ENCODE measurements at places on chromosomes 16 and 17. TPM values are rescaled to one million over a fixed set of nuclear protein-coding genes. Genes with fewer than 3 reads are reported as not detected.

DNA sequence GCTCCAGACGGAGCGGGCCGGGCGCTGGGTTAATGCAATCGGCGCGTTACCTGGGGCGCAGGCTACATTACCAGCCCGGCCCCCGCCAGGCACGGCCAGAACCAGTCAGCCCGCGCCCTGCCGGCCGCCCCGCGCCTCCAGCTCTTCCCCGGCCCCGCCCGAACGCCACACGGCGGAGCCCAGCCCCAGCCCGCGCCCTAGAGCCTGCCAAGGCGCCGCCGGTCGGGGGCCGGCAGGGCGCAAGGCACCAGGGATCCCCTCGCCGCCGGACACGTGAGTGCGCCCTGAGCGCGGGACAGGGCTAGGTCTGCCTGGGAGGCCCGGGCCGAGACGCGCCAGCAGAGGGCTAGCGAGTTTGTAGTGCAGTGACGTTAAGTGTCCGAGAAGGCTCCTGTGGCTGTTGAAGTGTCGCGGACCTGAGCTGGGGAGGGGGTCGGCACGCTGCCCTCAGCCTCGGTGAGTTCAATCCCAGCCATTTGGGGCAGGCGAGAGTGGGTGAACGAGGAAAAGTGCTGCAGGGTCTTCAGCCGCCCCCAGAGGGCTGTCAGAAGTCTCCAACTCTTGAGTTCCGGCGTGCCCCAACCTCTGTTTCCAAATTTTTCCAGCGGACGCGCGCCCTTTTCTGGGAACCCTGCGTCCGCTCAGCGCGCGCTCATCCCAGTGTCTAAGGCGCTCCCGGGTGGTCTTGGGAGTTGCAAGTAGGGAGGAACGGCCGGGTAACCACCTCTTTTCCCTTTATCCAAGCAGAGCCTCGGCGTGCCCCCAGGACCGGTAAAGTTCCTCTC, at the start of gene SLC6A2:
SLC6A2 (plus strand) TSS at position 92 of the 785 bp plus-strand sequence. CDS start 707 bp downstream, outside the sequence.
- no peak for DNase-seq

GRCh38 chr16:716200-716568, 1.3 kb downstream of the METRN start:
- no peak for DNase-seq

DNA sequence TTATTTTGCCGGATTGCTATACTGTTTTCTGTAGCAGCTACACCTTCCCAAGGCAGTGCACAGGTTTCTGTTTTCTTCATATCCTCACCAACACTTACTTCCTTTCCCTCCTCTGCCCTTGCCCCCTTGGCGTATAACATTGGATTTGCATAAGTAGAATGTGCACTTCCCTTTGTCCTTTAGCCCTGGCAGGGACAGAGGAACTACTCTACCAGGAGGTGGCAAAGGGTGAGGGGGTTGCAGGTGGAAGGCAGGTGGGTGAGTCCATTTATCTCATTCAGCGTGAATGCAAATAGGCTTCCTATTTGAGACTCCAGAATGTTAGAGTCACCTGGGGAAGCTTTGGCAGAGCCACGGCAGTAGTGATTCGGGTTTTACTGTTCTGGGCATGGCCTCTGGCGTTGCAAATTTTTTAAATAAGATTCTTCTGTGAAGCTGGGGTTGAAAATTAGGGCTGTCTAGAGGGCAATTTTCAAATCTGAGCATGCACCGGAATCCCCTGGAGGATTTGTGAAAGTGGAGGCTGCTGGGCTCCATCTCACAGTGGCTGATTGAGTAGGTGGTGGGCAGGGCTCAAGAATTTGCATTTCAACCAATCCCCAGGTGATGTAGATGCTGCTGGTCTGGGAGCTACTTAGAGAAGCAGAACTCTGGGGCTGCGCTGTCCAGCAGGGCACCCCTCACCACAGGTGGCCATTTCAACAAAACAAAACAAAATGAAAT, 84.7 kb downstream of the PLCG2 start:
- no peak for DNase-seq

DNA sequence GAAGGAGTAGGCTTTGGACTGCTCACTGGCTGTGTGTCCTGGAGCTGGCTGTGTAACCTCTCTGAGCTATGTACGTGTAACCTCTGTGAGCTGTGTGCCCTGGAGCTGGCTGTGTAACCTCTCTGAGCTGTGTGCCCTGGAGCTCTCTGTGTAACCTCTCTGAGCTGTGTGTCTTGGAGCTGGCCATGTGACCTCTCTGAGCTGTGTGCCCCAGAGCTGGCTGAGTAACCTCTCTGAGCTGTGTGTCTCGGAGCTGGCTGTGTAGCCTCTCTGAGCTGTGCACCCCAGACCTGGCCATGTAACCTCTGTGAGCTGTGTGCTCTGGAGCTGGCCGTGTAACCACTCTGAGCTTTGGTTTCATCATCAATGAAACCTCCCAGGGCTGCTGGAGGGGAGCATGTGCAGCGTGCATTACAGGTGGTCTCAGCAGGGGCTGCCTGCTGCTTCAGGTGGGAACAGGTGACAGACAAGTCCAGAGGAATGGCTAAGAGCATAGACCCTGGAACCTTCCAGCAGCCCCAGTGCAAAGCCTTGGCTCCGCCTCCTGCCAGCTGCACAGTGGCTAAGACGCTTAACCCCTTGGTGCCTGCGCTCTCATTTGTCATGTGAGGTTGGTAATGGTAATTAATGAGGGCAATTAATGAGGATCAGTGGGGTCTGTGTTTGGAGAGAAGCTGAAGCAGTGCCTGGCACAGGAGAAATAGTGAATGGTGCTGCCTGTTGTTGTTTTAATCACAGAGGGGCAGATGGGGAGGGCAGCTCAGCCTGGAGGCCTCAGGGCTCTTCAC, 86.7 kb downstream of the KATNIP start:
- DNase-seq: no peak

- no peak for DNase-seq
Observed at GRCh38 chr16:87562201-87562600, 40.1 kb upstream of the JPH3 start.

GRCh38 chr16:83581994-83582747, 225.6 kb upstream of the HSBP1 start:
- no peak for DNase-seq

- DNase-seq: no peak
Observed at GRCh38 chr17:38701504-38702165, 3.4 kb upstream of the MLLT6 start.

DNA sequence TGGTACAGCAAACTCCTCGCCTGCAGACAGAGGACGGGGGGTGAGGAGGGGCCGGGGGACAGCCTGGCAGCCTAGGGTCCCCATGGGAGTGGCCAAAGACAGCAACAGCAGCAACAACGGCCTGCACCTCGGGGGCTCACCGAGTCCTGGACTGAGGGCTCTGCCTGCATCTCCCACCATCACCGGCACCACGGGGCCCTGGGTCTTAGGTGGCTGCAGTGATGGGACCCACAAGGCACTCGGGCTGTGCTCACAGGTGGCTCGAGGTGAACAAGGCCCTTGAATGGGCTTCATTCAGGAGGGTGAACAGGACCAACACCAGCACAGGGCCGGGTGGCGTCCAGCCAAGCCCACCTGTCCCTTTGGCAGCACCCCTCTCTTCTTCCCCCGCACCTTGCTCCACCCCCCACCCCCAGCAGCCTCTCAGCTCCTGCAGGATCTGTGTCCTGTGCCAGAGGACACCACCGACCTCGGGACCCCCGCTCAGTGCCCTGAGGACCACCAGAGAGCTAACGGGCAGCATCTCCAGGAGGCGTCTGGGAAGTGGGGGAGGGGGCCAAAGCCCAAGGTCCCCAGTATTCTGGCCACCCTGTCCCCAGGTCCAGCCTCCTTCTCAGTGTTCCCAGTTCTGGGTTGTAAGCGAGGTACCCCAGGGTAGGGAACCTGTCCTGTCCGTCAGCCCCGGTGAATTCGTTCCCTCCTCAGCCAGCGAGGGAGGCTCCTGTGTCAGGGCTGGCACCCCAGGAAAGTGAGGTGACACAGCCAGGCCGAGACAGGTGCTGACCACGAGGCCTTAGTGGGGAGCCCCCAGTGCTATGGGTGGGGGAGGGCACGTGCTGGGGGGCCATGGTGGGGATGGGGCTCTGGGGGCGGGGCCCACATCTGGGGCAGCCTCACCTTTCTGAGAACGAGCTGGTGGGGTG, 94.3 kb downstream of the TBC1D16 start:
- no peak for DNase-seq

DNA sequence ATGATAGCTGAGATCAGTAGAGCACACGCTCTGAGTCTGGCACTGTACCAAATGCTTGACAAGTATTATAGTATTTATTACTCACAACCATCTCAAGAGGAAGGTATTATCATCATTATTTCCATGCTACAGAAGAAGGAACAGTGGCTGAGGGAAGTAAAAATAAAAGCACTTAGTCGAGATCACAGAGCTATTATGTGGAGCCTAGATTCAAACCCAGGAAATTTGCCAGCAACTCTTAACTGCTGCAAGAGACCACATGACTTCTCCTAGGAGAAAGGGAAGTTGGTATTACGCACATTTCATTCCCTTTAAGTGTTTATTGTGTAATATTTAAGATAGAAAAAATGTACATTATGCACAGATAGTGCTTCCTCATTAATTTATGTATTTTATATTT, 1.0 kb upstream of the RHOT1 start:
- DNase-seq: no peak

DNA sequence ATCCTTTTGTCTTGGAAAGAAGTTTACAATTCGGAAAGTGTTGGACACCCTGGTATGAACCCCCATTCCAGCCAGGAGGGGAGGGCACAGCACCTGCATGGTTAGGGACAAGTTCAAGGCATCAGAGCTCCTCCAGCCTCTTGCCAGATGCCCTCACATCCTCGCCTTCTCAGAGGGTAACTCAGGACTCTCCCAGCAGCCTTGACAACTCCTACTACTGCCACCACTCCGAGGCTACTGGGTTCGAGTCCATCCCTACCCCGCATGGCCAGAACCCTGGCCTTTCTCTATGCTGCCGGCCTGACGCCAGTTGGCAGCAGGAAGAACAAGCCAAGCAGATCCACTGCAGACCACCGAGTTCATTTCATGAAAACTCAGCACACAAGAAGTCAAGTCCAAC, 34.1 kb downstream of the AXIN2 start:
- no peak for DNase-seq

GRCh38 chr17:5050278-5050677, 15.1 kb upstream of the SLC52A1 start:
- no peak for DNase-seq

- DNase-seq: no peak
Observed at GRCh38 chr17:76145231-76146052, 4.4 kb upstream of the FOXJ1 start.

DNA sequence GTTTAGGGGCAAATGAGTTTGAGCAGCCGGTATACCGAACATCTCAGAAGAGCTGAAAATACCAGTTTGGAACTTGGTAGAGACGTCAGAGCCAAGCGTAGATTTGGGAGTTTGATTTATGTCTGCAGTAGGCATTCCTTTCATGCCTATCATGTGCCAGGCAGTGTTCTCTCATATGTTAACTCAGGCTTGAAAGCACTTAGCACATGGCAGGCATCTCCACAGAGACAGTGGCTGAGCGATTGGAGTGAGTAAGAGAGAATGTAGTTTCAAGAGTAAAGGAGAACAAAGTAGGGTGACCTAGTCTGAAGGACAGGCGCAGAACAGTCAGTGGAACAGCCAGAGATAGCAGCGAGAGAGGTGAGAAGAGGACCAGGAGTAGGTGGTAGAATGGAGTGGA, 207.0 kb downstream of the FTO start:
- DNase-seq: no peak

GRCh38 chr16:24834459-24835335, 11.1 kb upstream of the SLC5A11 start:
- DNase-seq: no peak

GRCh38 chr17:48043176-48043575, 5.0 kb upstream of the NFE2L1 start:
- no peak for DNase-seq

DNA sequence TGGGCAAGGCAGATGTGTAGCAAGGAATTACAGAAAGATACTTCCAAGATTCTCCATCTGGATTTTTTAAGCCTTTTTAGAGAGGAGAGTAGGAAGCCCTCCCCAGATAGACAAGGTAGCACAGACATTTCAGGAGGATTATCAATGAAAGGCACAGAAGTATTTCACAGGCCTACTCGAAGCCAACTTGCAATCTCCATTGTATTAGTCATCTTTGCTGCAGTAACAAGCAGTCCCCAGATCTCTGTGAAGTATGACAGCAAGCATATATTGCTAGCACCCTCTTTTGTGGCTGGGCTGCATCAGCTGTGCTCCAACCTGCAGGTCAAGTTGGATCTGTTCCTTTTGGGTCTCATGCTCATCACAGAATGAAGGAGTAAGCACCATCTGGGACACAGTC, 101.6 kb downstream of the MAF start:
- DNase-seq: no peak

DNA sequence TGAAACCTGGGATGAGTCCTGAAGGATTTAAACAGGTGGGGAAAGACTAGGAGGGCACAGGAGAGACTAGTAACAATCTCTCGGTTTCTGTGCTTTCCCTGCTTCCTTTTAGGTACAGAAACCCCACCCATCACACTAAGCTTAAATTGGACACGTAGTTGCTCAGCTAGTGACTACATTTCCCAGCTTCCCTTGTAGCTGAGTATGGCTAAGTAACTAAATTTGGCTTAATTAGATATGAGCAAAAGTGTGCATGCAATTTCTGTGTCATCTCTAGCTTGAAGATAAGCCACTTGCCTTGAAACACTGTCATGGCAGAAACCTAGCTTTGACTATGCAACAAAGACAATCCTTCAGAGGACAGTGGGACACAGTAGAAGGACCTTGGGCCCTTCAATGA, 36.5 kb downstream of the CACNG1 start:
- DNase-seq: no peak

DNA sequence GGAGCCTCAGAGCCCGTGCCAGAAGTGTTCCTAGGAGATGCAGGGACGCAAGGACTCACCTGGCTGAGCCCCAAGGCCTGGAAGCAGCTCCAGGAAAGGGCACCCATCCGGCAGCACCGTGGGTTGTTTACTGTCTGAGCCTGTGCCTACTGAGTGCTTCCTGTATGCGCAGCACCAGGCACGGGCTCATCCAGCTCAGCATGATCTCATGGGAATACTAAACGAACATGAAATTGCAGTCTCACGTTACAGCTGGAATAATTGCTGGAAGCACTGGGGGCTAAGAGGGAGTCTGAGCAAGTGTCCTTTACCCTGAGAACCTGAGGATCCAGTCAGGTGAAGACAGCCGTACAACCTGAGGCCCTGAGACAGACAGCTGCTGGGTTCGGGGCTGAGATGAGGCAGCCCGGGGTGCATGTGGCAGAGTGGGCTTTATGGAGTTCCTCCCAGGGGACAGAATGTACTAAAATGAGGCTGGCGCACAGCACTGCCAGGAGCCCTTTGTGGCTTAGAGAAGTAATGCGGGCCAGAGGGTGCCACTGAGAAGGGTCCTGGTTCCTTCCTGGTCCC, 5.4 kb downstream of the CTRL start:
- no peak for DNase-seq

Gene ABCC11
- 0.17 TPM for total RNA-seq

Gene HSF5
- total RNA-seq: not detected

Gene MYH8
- not detected for total RNA-seq

Gene TERB1
- total RNA-seq: not detected

Gene ABCA8
- 25.6 TPM for total RNA-seq

Gene MYO15A
- 0.11 TPM for total RNA-seq

Gene SEPTIN12
- total RNA-seq: not detected

Gene CASKIN1
- 4.3 TPM for total RNA-seq

Gene ARL5C
- total RNA-seq: not detected

Gene CHP2
- not detected for total RNA-seq

Gene SMG6
- total RNA-seq: 27.8 TPM

Gene C16orf96
- total RNA-seq: 0.19 TPM
